IMR-90 (cell line): ENCODE measurements at places on chromosomes 7 and 10.

- DNase-seq, result no peak
These were observed 254.8 kb downstream of the PHF14 start for GRCh38 chr7:11228515-11228914.

DNA sequence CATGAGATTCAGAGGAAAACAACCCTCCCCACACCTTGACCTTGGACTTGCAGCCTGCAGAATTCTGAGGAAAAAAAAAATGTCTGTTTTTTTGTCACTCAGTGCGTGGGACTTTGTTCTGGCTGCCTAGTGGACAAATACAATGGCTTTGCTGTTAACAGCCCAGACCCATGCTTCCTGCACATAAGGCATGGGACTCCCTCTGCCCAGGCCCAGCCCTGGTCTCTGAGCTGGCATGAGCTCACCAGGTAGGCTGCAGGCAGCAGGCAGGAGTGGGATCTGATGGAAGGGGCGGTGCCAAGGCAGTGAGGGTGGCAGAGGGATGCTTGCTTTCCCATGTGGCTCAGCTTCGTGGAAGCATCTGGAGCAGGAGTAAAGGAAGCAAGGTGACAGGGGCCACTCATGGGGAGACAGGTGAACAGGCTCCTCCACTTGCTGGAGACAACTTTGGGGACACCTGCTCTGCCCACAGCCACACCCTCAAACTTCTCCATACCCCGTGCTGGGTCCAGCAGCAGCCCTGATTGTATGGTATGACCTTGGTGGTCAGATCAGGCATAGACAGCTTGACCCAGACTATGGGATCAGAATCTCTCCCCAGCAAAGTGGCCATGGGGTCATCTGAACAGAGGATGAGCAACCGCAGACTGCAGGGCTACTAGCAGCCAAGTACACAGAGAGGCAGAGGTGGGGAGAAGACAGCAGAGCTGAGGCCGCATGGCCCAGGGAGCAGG, 27.0 kb downstream of the ANXA8 start:
- no peak for DNase-seq

DNA sequence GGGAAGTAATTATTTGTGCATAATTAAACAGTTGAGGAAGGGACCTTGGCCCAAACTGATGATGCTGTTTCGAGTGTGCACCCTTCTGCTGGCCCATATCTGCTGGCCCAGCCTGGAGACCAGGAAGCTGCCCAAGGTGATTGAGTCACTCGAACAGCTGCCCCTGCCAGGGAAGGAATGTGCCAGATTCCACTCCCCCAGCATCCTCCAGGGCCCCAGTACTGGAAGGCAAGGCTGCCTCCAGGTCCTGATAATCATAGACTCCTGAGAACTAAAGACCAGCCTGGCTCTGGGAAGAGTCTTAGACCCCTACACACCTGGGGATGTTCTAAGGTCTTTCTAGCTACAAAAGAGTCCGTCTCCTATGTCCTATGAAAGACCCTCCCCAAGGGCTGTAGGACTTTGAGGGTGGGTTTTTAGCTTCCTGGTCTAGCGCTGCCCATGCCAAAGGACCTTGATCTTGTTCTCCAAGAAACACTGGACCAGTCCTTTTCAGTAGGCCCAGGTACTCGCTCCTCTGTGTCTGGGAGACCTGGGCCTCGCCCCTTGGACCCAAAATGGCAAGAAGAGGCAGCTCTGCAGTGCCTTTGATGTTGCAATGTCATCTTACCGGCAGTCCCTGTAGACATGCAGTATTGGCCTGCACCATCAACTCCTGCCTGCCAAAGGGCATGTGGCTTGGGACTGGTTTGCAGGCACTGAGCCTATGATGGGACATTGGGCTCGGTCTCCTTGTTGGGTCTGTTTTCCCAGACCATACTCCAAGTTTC, 103.2 kb upstream of the GPR26 start:
- no peak for DNase-seq

DNA sequence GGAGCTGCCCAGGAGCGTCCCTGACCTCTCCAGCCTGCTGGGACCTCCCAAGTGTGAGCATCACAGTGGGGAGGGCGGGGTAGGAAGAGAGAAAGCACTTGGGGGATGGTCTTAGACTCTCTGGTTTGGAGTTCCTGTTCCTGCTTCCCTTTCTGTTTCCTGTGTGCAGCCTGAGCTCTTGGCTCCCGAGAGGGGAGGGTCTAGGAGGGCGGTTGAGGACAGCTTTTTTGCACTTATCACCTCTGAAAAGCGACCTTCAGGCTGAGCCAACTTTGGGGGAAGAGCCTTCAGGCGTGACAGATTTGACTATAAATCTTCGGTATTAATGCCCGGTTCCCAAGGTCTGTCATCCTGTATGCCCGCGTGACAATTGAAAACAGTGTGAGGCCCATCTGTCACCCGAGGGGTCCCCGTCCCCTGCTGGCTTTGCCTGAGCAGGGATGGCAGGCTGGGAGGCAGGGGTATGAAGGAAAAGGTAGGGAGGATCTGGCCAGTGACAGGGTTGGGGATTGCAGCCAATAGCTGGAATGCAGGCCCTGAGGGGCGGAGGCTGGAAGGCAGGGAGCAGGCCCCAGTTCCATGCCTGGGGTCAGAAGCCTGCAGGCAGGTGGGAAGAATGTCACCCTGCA, 78.6 kb downstream of the CDH23 start:
- DNase-seq, result no peak

DNA sequence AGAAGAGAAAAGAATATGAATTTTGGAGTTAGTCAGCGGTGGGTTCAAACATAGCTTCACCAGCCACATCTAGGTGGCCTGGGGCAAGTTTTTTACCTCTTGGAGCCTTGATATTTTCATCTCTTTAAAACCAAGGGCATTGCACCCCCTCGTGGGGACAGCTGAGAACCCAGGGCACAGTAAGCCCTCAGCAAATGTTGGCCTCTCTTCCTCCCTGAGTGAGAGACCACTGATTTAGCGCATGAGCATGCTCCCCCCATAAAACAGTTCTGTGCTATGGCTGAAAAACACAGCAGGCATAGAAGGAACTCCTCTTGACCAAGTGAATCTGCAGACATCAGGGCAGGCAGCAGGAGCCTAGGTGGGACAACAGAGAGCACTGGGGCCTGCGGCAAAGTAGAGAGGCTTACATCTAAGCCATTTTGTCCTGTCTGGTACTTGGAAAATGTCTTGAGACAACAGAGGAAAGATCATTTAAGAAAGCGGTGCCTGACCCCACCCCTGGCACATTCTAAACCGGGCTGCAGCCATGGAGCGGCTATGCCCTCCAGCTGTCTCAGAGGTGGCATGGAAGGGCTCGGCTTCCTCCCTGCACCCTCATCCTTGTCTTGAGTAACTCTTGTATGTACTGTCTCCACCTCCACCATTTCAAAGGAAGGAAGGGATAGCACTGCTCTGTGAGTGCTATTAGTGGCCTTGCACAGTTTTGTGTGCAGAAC, 94.7 kb downstream of the ARHGAP22 start:
- DNase-seq, result no peak
